ENCODE measurements at places on chromosomes 5 and 9. TPM values are rescaled to one million over a fixed set of nuclear protein-coding genes. Genes with fewer than 3 reads are reported as not detected.

- no peak for DNase-seq
Observed at GRCh38 chr9:36275060-36275459, 16.8 kb upstream of the GNE start.

GRCh38 chr5:95884017-95884325, 61.4 kb upstream of the GLRX start:
- no peak for DNase-seq

Gene ASS1
- polyA plus RNA-seq = 11.8 TPM

DNA sequence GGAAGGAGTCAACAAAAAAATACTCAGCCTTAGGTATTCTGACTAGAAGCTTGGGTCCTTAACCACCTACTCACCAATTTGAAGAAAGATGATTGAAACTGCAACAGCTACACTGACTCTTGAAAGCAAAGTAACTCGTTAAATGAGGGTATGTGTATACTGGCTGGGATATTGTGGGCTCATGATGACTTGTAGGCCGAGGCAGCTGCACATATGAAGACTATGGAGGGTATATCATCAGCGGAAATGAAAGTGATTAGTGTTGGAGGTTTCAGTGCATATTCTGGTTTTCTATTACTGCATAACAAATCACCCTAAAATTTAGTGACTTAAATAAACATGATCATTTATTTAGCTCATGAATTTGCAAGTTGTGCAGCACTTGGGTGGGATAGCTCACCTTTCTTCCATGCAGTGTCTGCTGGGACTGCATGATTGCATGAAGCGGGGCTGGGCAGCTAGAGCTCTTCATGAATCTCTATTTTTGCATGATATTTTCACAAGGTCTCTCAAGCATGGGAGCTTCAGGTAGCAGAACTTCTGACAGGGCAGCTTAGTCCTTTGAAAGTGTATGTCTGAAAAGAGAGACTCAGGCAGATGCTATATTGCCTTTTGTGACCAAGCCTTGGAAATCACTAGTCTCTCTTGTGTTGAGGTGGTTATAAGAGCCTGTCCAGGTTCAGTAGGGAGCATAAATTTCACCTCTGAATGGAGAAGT, 96.1 kb upstream of the CDKN2B start:
- no peak for DNase-seq

DNA sequence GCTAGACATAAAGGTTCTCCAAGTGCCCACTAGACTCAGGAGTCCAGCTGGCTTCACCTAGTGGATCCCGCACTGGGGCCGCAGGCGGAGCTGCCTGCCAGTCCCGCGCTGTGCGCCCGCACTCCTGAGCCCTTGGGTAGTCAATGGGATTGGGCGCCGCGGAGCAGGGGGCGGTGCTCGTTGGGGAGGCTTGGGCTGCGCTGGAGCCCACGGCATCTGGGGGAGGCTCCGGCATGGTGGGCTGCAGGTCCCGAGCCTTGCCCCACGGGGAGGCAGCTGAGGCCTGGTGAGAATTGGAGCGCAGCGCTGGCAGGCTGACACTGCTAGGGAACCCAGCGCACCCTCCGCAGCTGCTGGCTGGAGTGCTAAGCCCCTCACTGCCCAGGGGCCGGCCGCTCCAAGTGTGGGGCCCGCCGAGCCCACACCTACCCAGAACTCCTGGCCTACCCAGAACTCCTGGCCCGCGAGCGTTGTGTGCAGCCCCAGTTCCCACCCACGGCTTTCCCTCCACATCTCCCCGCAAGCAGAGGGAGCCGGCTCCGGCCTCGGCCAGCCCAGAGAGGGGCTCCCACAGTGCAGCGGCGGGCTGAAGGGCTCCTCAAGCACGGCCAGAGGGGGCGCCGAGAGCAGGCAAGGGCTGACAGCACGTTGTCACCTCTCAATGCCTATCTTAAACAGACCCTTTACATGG, 260.7 kb upstream of the DMRT1 start:
- DNase-seq = no peak

Gene ESM1
- not detected for polyA plus RNA-seq

DNA sequence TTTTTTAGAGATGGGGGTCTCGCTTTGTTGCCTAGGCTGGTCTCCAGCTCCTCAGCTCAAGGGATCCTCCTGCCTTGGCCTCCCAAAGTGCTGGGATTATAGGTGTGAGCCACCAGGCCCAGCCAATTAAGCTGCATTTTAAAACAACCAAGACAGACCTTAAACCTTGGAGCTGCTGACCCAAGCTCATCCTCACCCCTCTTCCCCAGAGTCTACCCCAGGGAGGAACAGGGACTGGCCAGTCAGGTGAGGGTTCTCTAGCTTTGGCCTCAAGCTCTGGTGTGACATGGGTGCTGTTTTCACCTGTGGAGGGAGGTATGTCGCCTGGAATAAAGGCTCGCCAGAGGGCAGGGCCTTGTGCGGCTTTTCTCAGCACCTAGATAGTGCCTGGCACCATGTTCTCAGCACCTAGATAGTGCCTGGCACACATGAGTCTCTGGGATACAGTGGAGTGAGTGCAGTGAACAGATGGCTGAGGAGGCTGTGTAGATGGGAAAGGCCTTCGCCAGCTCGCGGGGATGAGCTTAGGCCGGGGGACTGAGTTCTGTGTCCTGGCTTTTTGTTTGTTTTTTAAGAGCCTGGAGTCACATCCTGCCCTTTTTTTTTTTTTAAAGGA, 7.4 kb downstream of the CDK9 start:
- DNase-seq = no peak

DNA sequence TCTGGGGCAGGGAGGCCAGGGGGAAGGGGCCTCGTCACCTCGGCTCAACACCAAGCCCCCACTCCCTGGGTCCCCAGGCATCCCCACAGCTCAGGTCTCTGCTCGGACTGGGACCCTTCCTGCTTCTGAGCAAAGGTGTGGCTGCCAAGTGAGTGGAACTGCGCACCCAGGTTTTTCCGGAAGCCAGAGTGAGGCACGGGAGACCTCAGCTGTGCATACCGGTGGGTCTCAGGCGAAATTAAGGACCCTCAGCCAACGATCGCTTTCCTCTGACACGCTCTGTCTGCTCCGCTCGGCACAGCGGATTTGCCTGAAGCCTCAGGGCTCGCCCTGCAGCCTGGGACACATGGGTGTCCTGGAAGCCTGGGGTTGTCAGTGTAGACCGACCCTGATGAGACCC, 41.0 kb upstream of the IRX4 start:
- DNase-seq = no peak

GRCh38 chr5:103114440-103114839, 5.5 kb downstream of the GIN1 start:
- DNase-seq = no peak

DNA sequence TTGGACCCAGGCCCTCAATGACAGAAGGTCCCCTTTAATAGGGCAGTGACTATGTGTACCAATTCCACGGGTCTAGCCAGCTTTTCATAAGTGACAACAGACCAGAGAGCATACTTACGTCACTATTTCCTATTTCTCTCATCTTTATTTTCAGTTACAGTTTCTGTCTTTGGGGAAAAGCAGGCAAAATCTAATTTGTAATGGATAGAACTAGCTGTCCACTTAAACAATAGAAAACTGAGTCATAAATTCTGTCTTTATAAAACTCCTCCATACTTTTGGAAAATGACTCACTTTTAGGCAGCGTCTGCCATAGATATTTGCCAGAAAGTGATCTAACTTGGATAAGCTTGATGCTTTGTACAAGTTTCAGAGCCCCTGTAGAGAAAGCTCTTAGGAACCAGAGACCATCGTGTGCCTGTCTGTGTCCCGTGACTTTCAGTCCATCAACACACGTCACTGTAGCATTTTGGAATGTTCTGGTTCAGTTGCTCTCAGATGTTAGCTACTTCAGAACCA, 101.9 kb downstream of the F2RL2 start:
- DNase-seq = no peak

Gene PHF24
- polyA plus RNA-seq = not detected

GRCh38 chr9:120410925-120411501, 169.0 kb downstream of the CDK5RAP2 start:
- DNase-seq = no peak

DNA sequence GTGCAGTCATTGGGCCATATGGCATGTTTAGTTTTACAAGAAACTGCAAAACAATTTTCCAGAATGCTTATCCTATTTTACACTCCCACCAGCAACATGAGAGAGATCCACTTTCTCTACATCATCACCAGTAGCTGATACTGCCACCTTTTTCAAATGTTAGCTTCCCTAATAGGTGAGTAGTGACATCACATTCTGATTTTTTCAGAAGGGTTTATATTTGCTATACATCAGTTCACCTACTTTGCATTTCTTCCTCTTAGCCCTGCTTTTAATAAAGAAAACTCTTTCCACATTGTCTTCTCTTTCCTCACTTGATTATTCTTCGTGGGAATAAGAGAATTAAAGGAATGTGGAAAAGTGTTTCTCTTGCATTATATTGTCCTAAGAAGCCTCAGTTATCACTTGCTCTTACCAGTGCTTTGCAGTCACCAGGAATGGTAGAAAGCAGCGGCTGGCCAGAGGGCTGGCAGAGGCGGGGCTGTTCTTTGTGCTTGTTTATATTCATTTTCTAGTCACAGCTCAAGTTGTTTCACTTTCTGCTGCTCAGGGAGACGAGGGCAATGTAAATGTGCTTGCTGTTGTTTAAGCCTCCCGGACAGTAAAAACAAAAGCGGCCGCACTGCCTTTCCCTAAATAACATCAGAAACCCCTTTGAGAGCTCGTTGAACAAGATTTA, 164.8 kb downstream of the HSD17B3 start:
- DNase-seq = no peak

DNA sequence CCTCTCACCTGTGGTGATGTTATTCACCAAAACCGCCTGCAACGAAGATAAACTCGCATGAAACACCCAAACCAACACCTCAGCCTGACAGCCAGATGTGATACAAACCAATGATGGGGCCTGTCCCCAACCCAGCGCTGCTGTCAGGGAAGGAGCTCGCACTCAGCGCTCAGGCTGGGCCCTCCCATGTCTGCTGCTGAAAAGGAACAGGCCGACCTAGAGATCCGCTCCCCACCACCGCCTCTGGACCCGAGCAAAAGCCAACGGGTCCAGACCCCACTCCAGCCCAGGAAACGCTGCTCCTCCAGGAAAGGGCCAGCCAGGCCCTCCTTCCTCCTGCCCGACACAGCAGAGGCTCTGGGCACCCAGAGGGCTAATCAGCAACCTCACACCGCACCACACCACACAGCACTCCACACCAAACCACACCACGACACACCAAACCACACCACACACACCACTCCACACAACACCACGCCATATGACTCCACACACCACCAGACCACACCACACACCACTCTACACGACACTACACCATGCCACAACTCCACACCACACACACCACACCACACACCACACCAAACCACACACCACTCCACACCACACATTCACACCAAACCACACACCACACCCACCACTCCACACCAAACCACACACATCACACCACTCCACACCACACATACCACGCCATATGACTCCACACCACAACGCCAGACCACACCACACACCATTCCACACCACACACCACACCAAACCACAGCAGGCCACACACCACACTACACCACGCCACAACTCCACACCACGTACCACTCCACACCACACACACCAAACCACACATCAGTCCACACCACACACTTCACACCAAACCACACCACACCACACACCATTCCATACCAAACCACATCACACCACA, 46.5 kb downstream of the GOLM1 start:
- no peak for DNase-seq

- DNase-seq = no peak
Observed at GRCh38 chr5:91484662-91485061, 101.5 kb upstream of the ARRDC3 start.

GRCh38 chr5:19554524-19554923, 433.5 kb downstream of the CDH18 start:
- no peak for DNase-seq

DNA sequence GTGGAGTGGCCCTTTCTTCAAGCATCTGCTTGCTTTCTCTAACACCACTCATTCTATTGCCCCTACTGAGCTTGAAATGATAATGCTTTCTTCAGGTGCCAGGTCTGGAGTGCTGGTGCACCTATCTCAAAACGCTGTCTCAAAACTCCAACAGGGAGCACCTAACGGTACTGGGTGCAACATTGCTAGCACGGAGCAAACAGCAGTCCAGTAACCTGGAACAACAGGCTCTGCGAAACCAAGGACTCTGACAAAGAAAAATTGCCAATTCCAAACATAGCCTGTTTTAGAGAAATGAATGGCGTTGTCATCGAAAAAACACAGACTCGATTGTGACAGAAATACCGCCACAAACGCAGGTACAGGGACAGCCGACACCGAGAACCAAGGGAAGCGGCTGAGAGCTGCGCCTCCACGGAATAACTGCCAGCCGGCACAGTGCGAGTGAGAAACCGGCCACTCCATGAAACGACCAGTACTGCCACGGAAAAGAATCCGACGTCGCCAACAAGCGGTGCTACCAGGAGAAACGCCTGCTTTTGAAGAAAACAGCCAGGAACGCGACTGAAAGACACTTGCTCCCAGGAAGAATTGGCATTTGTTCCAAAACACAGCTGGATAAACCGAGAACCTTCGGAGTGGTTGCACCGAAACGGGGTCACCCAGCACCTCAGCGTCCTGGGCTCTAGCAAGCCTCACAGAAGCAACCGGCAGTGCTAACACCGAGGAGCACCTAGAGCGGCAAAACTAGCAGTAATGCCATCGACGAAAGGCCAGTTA, 3.1 kb downstream of the ANXA2R start:
- DNase-seq = no peak

DNA sequence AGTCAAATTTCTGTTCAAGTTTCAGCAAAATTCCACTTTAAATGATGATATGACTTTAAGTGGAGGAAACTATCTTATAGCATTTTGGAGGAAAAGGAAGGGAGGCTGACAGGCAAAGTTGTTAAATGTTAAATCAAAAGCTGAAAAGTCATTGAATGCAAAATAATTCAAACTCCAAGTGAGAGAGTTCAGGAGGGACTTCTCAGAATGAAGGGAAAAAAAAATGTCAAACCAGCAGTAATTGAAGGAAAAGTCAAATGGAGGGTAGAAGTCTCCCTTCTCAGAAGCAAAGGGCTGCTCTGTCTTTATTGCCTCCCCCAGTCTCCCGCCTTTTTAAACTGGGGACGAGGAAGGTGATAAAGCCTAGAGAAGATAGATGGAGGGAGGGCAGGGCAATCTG, 134.8 kb downstream of the CMYA5 start:
- DNase-seq = no peak

DNA sequence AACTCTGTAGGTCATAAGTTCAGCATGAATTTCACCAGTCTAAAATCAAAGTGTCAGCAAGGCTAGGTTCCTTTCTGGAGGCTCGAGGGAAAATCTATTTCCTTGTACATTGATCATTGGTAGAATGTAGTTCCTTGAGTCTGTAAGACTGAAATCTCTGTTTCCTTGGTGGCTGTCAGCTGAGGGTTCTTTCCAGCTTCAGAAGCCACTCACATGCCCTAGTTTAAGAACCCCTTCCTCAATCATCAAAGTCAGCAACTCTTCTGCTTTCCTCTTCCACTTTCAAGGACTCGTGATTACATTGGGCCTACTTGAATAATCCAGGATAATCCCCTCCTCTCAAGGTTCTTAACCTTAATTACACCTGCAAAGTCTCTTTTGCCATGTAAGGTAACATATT, 4.9 kb upstream of the SCAMP1 start:
- no peak for DNase-seq

- DNase-seq = no peak
Observed at GRCh38 chr5:115480271-115480670, 64.3 kb downstream of the FEM1C start.

- DNase-seq = no peak
Observed at GRCh38 chr5:15518786-15519185, 18.8 kb downstream of the FBXL7 start.

Data from A549 (cell line).